Endothelial cell (in vitro differentiated cells): ENCODE measurements at places on chromosomes 1 and 21.

DNA sequence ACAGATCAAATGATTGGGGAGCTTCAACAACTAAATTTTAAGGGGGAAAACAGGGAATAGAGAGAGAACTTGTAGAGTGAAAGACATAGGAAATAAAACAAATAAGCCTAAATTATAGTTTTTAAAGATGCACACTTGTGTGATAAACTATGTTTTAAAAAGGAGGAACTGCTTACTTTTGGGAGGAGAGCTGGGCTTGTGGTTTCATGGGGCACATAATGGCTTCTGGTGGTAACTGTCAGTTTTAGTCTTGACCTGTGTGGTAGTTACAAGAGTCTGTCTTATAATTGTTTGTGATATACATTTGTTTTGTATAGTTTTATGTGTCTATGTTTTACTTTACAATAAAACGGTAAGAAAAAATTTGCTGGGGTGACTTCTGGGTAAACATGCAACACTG, 165.3 kb downstream of the COL24A1 start:
- DNase-seq = no peak
- H3K36me3 ChIP-seq = no peaks in the 10 kb centered on the region
- no peaks in the 10 kb centered on the region for H3K27me3 ChIP-seq
- no peaks in the 10 kb centered on the region for H3K4me1 ChIP-seq
- no peak overlapping the region for H3K27ac ChIP-seq
- H3K4me3 ChIP-seq = no peak overlapping the region

DNA sequence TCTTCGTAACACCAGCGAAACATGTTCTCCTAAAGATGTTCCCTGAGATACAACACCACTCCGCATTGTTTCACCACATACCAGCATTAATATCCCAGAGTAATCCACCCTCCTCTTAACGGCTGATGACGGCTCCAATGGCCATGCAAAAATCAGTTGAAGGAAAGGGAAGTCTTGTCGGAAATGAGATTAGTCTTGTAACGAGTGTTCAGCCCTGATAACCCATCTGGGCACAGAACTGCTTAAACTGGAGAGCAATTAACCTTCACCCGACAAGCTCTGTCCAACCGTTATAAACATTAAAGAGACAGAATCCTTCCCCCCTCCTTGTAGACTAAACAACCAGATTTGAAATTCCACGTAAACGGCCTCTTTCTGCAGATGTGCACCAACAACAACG, 21.9 kb downstream of the ERG start:
- H3K4me1 ChIP-seq = peaks cover 91% of the 10 kb centered on the region
- DNase-seq = peak; percentile 72
- H3K27ac ChIP-seq = peak overlapping the region; percentile 98
- peaks cover 12% of the 10 kb centered on the region for H3K36me3 ChIP-seq
- peak overlapping the region; percentile 14 for H3K4me3 ChIP-seq
- peaks cover 2% of the 10 kb centered on the region for H3K27me3 ChIP-seq

DNA sequence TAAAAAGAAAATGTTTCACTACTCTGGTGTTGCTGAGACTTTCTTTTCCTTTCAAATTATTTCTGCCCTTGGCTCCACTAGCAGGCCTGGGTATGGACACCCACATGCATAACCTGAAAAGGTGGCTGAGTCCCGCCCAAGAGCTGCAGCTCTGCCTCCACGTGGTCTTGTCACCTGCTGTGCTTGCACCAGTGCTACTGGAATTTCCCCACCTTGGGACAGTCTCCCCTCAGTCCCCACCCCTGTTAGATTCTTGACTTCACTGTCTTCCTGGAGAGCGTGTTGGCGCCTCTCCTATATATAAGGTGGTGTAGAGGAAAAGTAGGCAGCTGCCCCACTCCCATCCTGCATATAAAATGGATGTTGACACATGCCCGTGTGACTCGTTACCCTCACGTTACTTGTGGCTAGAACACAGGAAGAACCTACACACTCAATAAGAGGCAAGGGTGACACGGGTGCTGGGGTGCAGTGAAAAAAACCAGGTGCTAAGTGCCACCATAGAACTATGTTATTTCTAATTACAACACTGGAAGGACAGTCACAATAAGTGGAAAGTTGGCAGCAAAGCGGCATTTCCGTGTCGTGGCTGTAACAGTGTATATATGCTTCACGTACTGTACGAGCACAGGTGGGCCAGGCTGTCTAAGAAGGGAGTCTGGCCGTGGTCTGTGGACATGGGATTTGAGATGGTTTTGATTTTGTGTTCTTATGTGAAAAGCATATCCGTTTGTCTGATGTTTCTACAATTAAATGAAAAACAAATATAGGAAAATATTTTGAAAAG, 61.0 kb downstream of the POFUT2 start:
- H3K4me3 ChIP-seq = no peak overlapping the region
- H3K36me3 ChIP-seq = no peaks in the 10 kb centered on the region
- no peak overlapping the region for H3K27ac ChIP-seq
- peaks cover 3% of the 10 kb centered on the region for H3K27me3 ChIP-seq
- H3K4me1 ChIP-seq = no peaks in the 10 kb centered on the region

GRCh38 chr1:200670242-200671118, 773 bp upstream of the DDX59 start:
- H3K4me1 ChIP-seq = peaks cover 30% of the 10 kb centered on the region
- H3K27ac ChIP-seq = peak overlapping the region; percentile 98
- H3K36me3 ChIP-seq = no peaks in the 10 kb centered on the region
- H3K27me3 ChIP-seq = peaks cover 5% of the 10 kb centered on the region
- no peak for DNase-seq

DNA sequence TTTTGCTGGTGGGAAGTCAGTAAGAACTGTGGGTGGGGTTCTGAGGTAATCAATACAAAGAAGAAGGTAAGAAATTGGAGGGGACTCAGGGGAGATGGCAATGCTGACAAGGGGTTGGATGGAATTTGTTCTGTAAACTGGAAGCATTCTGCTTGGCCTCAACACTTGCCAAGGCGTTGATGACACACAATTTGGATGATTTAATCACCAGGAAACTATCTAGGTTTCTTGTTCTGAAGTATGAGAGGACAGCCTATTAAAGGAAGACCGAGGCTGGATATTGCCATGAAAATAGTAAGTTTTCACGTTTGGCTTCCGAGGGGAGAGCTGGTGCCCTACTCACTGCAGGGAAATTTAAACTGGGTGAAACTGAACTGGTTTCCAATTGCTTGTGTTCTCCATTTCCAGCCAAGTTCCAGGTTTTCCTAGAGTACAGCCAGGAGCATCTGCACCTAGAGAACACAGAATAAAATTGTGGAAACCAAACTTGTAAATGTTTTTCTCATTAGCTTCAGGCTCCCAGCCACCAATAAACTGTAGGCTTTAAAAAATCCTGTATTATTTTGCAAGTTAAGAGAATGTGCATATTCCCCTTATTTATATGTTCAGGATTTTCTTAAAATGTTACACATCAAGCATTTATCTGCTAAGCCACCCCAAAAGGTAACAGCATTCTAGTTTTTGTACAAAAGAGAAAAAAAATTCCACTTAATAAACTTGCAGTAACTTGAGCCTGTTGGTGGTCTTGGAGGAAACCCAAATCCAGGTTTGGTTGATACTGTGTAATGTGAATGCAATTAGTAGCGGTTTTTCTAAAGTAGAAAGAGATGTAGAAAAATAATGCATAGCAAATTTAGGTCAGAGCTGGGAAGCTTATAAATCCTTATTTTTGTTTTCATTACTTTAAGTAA, 53.8 kb downstream of the ROR1 start:
- H3K27me3 ChIP-seq = no peaks in the 10 kb centered on the region
- H3K27ac ChIP-seq = no peak overlapping the region
- no peaks in the 10 kb centered on the region for H3K4me1 ChIP-seq

GRCh38 chr1:84754386-84754703, 64.1 kb upstream of the SSX2IP start:
- peaks cover 3% of the 10 kb centered on the region for H3K27me3 ChIP-seq
- H3K36me3 ChIP-seq = no peaks in the 10 kb centered on the region
- H3K27ac ChIP-seq = no peak overlapping the region
- H3K4me1 ChIP-seq = peaks cover 3% of the 10 kb centered on the region

GRCh38 chr1:61081686-61082310, 563 bp upstream of the NFIA start:
- H3K4me1 ChIP-seq = peaks cover 43% of the 10 kb centered on the region
- H3K27me3 ChIP-seq = peaks cover 14% of the 10 kb centered on the region
- peaks cover 5% of the 10 kb centered on the region for H3K36me3 ChIP-seq

GRCh38 chr1:115592264-115592663, 49.5 kb upstream of the VANGL1 start:
- H3K27ac ChIP-seq = no peak overlapping the region
- DNase-seq = no peak
- peaks cover 4% of the 10 kb centered on the region for H3K27me3 ChIP-seq
- no peaks in the 10 kb centered on the region for H3K36me3 ChIP-seq
- H3K4me1 ChIP-seq = no peaks in the 10 kb centered on the region
- H3K4me3 ChIP-seq = no peak overlapping the region

DNA sequence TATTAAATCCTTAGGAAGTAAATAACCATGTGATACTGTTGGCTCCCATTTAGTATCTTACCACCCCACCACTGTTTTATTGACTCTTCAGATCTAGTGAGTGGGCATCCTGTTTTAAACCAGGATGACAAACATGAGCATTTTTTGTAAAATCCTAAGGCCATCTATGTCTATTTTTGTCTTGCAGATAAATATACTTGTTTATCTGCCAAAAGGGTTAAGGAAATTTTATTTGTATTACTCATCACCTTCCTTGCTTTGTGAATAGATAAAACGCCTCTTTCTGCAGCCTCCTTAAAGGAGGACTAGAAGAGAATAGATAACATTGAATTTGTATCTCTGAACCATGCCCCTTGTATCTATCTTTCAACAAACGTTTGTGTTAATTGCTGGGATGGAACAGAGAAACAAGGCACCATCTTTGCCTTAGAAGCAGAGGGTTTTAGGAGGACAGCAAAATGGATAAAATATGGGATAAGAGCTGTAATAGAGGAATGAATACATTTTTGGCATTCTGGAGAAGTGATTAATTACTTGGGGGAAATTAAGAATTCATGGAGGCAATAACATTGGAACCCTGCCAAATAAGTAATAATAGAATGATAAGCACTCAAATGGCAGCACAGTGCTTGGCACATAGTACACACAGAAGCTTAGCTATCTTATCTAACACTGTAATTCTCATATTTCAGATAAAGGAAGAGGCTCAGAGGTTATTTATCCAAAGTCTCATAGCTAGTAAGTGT, 14.7 kb downstream of the YTHDF2 start:
- peaks cover 21% of the 10 kb centered on the region for H3K4me1 ChIP-seq
- no peaks in the 10 kb centered on the region for H3K27me3 ChIP-seq
- peak overlapping the region; percentile 13 for H3K27ac ChIP-seq
- peaks cover 10% of the 10 kb centered on the region for H3K36me3 ChIP-seq
- DNase-seq = no peak
- no peak overlapping the region for H3K4me3 ChIP-seq

DNA sequence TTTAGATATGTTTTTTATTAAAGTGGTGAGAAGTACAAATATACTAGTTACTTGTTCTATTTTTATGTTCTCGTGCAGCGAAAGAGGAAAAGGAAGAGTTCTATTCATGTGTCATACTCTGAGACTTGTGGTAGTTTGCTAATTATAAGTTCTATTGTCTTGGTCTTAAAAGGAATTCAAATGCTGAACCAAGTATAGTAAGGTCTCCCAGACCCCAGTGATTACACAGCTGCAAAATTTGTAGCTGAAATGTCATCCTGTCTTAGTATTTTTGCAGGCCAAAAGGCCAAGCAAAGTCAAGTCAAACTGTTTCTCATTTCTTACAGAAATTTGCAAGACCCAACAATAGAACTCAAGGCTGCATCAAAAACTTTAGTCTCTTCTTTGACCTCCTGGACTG, 268.7 kb downstream of the CHRM3 start:
- H3K36me3 ChIP-seq = no peaks in the 10 kb centered on the region
- H3K4me3 ChIP-seq = no peak overlapping the region
- H3K27me3 ChIP-seq = peaks cover 6% of the 10 kb centered on the region
- H3K27ac ChIP-seq = no peak overlapping the region
- DNase-seq = no peak

DNA sequence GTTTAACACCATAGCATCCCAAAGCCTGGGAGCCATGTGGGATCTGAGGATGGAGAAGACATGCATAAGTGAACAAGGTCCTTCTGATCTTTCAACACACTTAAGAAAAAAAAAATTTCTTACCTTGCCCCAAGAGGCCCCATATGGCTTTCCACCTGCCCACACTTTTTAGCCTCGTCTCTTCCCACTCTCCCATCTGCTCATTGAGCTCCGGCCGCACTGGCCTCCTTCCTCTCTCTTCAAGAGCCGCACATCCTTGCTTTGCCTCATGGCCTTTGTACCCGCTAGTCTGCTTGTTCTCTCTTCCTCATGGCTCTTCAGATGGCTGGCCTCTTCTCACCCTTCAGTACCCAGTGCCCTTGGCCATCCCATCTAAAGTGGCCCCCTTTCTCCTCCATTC, 70.2 kb upstream of the PDE4B start:
- H3K4me3 ChIP-seq = no peak overlapping the region
- no peak for DNase-seq
- H3K27ac ChIP-seq = no peak overlapping the region
- H3K36me3 ChIP-seq = no peaks in the 10 kb centered on the region
- H3K27me3 ChIP-seq = no peaks in the 10 kb centered on the region

DNA sequence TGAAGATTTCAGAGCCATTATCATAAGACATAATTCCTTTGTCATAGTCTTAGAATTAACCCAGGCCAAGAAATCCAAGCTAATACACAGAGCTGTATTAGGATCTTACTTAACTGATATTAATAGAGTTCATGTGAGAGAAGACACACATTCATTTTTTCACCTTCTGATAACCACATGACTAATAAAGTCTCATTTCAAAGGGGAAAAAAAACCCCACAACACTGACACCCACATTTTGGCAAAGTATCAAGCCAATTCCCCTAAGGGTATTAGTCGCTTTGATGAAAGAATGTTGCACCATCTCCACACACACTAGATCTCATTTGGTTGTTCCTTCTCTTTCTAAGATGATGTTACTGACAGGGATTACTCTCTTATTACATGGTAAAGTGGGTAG, 344.4 kb upstream of the ESRRG start:
- H3K4me3 ChIP-seq = no peak overlapping the region
- DNase-seq = no peak
- H3K27me3 ChIP-seq = peaks cover 1% of the 10 kb centered on the region
- no peak overlapping the region for H3K27ac ChIP-seq
- no peaks in the 10 kb centered on the region for H3K36me3 ChIP-seq

- peaks cover 11% of the 10 kb centered on the region for H3K27me3 ChIP-seq
- H3K36me3 ChIP-seq = no peaks in the 10 kb centered on the region
- H3K4me1 ChIP-seq = peaks cover 13% of the 10 kb centered on the region
- H3K4me3 ChIP-seq = peak overlapping the region; percentile 96
- no peak for DNase-seq
Measured at GRCh38 chr1:179881642-179882252, 338 bp upstream of the TOR1AIP1 start.
